ENCODE measurements at places on chromosomes 3 and 15.
A peak's percentile ranks its signal among the peaks of the same experiment; 100 is the strongest.

GRCh38 chr15:68375191-68375631 is 56.8 kb downstream of the ITGA11 start:
- peaks cover 4% of the 10 kb centered on the region for H3K36me3 ChIP-seq
- H3K27ac ChIP-seq: no peak overlapping the region
- DNase-seq: peak; percentile 50
- H3K4me1 ChIP-seq: peaks cover 22% of the 10 kb centered on the region

GRCh38 chr15:93497291-93497690 is 408.3 kb upstream of the RGMA start:
- DNase-seq: no peak
- H3K27me3 ChIP-seq: no peaks in the 10 kb centered on the region
- no peak overlapping the region for H3K4me3 ChIP-seq
- no peak overlapping the region for H3K27ac ChIP-seq
- no peaks in the 10 kb centered on the region for H3K36me3 ChIP-seq

DNA sequence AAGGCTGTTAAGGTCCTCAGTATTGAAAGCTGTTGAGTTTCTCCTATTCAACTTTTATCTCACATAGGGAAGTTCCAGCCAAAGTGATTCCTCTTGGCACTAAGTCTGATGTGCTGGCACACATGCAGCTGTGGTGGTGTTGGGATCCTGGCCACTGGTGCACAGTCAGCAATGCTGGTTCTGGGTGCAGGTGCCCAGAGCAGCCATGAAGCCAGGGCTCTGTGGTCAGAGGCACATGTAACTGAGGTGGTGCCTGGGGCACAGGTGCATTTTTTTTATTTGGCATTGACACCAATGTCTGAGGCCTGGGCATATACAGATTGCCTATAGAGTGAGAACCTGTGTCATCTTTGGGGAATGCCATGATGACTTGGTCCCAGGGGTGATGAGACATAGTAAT is 271.4 kb downstream of the POLQ start:
- no peaks in the 10 kb centered on the region for H3K36me3 ChIP-seq
- no peaks in the 10 kb centered on the region for H3K4me1 ChIP-seq
- H3K27me3 ChIP-seq: no peaks in the 10 kb centered on the region
- no peak overlapping the region for H3K27ac ChIP-seq

DNA sequence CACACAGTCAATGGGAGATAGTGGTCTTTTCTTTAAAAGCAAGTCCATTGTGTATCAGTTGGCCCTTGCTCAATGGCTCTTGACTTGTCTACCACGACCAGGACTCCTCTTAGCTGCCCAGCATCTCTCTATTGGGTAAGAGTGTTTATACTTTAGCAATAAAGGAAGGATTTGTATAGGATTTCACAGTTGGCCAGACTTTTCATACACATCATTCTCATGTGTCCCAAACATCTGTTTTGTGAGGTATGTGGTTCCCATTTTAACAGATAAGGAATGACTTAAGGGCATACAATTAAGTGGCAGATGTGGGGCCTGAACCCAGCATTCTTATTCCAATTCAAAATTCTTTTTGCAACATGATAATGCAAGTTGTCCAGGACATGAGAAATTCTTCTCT is 191.5 kb downstream of the CHST2 start:
- H3K4me1 ChIP-seq: no peaks in the 10 kb centered on the region
- DNase-seq: no peak
- H3K27ac ChIP-seq: no peak overlapping the region
- no peaks in the 10 kb centered on the region for H3K27me3 ChIP-seq
- H3K36me3 ChIP-seq: no peaks in the 10 kb centered on the region
- H3K4me3 ChIP-seq: no peak overlapping the region

DNA sequence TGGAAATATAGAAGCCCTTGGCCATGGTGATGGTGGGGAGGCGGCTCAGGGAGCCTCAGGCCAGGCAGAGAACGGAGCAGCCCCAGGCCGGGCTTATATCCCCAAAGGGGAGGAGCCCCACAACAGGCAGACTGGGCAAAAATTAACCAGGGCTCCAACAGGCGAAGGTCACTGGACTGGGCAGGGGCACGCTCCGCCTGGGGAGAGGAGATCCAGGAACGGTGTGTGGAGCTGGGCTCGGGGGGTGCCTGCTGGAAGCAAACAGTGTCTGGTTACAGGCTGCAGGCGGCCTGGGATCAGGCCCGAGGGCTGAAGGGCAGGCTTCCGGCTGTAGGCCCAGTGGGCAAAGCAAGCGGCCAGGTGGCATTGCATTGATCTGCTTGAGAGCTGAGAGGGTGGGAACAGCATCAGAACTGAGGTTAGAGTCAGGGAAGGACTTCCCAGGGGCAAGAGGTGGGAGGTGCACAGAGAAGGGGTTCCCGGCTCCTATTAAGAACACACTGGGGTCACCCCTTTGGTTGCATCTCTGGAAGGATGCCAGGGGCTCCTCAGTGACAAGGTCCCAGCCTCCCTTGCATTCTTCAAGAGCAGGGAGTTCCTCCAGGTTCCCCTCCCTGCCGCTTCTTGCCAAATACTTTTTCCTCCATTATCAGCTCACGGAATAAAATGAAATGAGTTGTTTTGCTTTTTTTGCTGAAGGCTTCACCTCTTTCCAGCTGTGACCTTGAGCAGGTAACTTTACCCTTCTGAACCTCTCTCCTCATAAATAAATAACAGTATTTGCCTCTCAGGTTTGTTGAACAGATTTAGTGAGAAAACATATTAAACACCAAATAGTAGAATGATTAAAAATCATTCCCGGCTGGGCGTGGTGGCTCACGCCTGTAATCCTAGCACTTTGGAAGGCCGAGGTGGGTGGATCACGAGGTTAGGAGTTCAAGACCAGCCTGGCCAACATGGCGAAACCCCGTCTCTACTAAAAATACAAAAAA is 7.8 kb downstream of the ANPEP start:
- H3K4me3 ChIP-seq: no peak overlapping the region
- no peak for DNase-seq
- H3K27ac ChIP-seq: no peak overlapping the region
- H3K4me1 ChIP-seq: peaks cover 3% of the 10 kb centered on the region
- no peaks in the 10 kb centered on the region for H3K27me3 ChIP-seq
- no peaks in the 10 kb centered on the region for H3K36me3 ChIP-seq

- H3K4me1 ChIP-seq: no peaks in the 10 kb centered on the region
- no peaks in the 10 kb centered on the region for H3K27me3 ChIP-seq
- H3K27ac ChIP-seq: no peak overlapping the region
- DNase-seq: no peak
- H3K36me3 ChIP-seq: no peaks in the 10 kb centered on the region
Measured at GRCh38 chr3:155651489-155652218, 93.2 kb downstream of the PLCH1 start.

- no peaks in the 10 kb centered on the region for H3K4me1 ChIP-seq
- H3K27ac ChIP-seq: no peak overlapping the region
- no peak for DNase-seq
- H3K36me3 ChIP-seq: no peaks in the 10 kb centered on the region
- no peak overlapping the region for H3K4me3 ChIP-seq
Measured at GRCh38 chr3:117404730-117405129, 695.2 kb downstream of the TUSC7 start.

DNA sequence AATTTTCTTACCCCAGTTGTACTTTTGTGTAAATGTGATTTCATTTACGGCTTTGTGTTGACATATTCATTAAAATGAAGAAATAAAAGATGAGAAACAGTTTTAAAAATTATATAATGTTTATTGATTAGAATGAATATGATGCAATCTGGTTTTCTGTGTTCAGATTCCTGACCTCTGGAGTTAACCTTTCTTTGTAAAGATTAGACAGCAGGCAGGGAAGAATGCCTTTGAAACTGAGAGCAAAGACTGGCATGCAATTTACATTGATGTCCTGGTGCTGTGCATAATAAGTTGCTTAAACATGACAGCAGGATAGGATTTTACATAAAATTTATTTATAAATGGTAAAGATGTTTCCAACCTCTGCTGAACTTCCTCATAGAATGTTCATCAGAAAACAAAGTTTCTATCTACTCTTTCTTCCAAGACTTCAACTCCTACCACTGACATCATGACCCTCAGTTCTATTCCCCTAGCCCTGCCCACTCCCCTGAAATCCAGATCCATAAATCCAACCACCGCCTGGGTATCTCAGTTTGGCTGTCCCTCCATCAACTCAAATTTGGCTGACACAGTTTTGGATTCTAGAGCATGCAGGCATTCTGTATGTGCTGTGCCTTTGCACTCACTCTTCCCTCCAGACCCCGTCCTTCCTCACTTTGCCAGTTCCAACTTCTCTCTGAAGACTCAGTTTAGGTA is 1.7 kb downstream of the HGD start:
- H3K36me3 ChIP-seq: no peaks in the 10 kb centered on the region
- H3K4me1 ChIP-seq: no peaks in the 10 kb centered on the region
- DNase-seq: no peak
- H3K27ac ChIP-seq: no peak overlapping the region

- no peak for DNase-seq
- H3K4me1 ChIP-seq: no peaks in the 10 kb centered on the region
- H3K36me3 ChIP-seq: no peaks in the 10 kb centered on the region
- no peaks in the 10 kb centered on the region for H3K27me3 ChIP-seq
- H3K27ac ChIP-seq: no peak overlapping the region
Measured at GRCh38 chr3:176321099-176321498, 876.2 kb downstream of the TBL1XR1 start.

DNA sequence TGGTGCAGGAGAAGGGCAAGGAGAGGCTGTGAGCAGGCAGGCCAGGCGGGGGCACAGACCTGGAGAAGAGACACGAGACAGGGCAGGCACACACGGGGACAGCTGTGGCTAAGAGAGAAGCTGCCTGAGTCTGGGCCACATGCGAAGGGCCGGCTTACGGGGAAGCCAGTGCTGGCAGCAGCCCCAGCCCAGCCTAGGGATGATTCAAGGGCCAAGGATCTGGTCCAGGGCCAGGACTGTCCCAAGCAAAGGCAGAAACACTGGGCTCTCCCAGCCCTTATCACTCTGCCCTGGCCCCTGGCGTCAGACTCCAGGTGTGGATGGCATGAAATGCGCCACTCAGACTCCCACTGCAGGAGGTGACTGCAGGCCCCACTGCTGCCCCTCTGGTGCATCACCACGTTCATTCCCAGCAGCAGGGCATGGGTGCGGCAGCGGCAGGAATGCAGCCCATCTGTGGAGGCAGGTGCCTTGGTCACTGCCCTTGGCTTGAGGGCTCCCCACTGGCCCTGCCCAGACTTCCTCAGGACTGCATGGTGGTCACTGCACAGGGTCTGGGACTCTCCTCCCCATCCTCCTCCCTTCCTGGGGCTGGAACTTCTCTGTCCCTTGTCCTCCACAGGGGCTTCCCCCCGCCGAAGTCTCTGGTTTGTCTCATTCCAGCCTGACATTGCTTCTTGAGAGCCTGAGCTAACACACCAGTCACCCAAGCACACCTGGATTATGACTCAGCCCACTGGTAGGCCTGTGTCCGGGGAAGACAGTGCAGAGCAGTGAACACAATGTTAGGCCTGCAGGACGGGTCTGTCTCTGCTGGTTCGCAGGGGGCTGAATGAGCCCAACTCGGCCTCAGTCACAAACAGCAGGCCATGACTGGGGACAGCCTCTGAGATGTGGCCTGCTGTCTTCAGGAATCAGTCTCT is 69.3 kb downstream of the TBC1D2B start:
- no peak overlapping the region for H3K27ac ChIP-seq
- no peak overlapping the region for H3K4me3 ChIP-seq
- H3K4me1 ChIP-seq: peaks cover 35% of the 10 kb centered on the region
- no peaks in the 10 kb centered on the region for H3K27me3 ChIP-seq
- DNase-seq: no peak

DNA sequence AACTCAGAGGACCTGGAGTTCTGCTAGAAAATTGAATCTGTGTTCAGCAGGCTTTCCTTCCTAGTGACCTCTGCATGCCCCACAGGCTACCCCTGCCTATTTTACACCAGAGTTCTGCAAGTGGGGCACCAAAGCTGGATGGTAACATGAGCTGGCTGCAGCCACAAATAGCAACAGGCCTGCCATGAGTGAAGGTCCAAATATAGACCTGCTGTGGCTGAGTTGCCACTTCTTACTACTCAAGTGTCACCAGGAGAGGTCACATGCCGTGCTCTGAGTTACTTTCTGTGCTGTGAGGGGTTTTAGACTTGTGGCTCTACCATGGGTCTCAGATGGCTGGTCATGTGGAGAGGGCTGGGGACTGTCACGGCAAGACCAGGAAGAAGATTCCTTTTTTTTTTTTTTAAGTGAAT is at the start of gene FSD2:
TSS of gene FSD2 (minus strand) at position 76 of the 413 bp plus-strand sequence. CDS start 18,679 bp downstream, outside the sequence.
- H3K36me3 ChIP-seq: no peaks in the 10 kb centered on the region
- DNase-seq: no peak

- no peaks in the 10 kb centered on the region for H3K4me1 ChIP-seq
- no peak overlapping the region for H3K4me3 ChIP-seq
- no peak for DNase-seq
- H3K27ac ChIP-seq: no peak overlapping the region
Measured at GRCh38 chr3:46680298-46680826, 13.1 kb downstream of the ALS2CL start.

DNA sequence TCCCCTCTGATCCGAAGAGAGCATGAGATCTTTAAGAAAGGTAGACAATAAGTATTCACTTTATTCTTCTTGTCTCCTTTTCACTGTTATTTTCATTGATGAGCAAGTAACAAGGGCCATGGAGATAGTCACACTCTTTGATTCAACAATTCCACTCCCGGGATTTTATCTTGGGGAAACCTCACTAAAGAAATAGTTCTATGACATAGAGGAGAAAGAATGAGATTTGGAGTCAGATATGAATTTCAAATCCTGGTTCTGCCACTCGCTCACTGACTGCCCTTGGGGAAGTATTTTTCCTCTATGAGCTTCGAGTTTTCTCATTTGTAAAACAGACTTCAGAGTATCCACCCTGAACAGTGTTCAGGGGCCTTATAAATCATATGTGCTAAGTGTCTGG is 514.6 kb downstream of the NLGN1 start:
- no peak for DNase-seq
- no peak overlapping the region for H3K27ac ChIP-seq
- no peak overlapping the region for H3K4me3 ChIP-seq
- H3K27me3 ChIP-seq: no peaks in the 10 kb centered on the region
- no peaks in the 10 kb centered on the region for H3K4me1 ChIP-seq

- H3K27ac ChIP-seq: no peak overlapping the region
- H3K27me3 ChIP-seq: no peaks in the 10 kb centered on the region
- DNase-seq: no peak
- no peaks in the 10 kb centered on the region for H3K36me3 ChIP-seq
- H3K4me3 ChIP-seq: no peak overlapping the region
Measured at GRCh38 chr3:189404797-189405484, 226.2 kb upstream of the TP63 start.

- no peak overlapping the region for H3K27ac ChIP-seq
- no peak overlapping the region for H3K4me3 ChIP-seq
- H3K36me3 ChIP-seq: no peaks in the 10 kb centered on the region
- no peaks in the 10 kb centered on the region for H3K4me1 ChIP-seq
- DNase-seq: no peak
Measured at GRCh38 chr3:13934315-13934714, 54.4 kb upstream of the WNT7A start.

DNA sequence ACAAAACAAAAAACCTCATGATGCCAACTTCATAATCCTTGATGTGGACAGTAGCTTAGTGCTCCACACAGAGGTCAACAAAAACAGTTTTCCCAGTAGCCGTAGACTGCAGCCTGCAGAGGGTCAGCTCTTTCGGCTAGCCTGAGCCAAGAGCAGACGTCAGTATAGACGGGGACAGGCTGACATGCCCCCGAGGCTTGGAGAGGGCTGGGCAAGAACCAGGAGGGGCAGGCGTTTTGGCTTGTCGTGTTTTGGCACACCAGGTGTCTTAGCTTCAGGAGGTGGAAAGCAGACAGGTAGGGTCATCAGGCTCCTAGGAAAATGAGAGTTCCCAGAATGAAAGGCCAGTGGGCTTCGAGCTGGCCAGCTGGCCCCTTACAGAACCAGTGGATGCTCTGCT is 21.8 kb downstream of the CAND2 start:
- no peak for DNase-seq
- peaks cover 74% of the 10 kb centered on the region for H3K36me3 ChIP-seq
- H3K4me3 ChIP-seq: no peak overlapping the region
- no peaks in the 10 kb centered on the region for H3K4me1 ChIP-seq
